ENCODE measurements at places on chromosomes 2 and 18.

GRCh38 chr2:158805255-158805654 lies 10.1 kb downstream of the DAPL1 start:
- DNase-seq: no peak

DNA sequence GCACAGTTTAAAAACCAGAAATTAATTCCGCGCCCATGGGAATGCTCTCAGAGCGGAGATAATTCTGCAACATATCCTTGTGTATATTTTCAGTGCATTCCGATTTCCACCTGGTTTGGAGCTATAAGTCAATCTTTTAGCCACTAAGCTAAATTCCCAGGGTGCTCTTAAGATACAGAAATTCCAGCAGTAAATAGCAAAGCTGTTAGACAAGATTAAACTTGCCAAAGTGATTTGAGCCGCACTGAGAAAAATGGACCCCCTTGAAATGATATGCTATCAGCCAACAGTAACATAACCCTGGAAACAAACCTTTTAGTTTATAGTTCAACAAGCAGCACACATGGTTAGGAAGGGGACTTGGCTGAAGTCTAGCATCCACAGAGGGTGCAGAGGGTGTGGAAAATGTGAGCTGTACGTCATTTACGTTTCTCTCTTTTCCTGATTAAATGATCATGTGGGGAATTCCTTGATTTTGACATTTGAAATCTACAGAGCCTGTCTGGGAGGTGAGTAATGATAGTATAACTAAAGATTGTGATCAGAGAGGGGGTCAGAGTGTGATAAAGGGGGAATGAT lies 99.8 kb upstream of the COPS8 start:
- DNase-seq: no peak

DNA sequence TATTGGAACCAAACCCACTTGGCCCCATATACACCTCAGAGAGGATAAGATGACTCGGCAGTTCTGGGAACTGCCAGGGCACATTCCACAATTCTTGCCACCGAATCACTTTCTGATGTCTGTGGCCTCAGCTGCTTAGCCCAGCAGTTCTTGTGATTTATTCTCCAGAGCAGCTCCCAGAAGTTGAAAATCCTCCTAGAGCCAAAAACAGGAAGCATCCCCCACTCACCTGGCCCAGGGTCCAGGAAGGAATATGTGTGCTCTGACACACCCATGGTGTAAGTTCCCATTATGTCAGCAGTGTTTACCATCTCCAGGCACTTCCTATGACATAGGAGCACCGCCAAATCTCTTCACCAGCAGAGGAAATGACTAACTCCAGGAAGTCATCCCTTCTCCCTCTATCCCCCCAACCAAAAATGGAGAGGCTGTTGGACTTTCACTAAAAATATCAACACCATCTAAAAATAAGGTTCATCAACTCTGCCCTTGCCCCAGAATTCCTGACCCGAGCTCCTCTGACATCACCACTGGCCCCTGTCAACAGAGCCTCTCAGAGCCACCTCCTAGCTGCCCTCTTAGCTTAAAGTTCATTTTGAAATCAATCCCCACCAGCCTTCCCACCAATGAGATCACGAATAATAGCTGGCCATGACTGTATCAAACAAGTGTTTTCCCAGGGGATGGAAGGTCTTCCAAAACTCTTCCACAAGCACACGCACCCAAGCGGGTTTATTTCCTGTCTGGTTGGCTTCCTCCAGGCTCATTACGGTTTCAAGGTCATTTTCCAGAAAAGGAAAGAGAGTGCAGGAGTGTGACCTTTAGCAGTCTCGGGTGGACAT lies 223.1 kb upstream of the PARD3B start:
- DNase-seq: no peak

- DNase-seq: no peak
Observed at GRCh38 chr2:241197947-241198346, 9.5 kb downstream of the ANO7 start.

DNA sequence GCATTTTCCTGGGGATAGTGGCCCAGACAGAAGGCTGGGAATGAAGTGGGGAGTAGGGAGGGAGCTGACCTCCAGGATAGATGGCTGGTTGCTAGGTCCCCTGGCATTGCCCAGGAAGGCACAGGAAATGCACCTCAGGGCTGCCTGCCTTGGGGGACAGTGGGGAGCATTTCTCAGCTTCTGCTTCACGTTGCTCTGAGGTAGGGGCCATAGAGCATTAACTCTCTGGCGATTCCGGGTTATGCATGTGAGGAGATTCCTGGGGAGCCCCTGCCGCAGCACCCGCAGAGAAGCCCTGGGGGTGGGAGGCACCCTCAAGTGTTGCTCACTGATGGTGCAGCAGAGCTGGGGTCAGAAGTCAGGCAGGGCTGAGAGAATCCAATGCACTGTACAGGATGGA lies 256.5 kb downstream of the CYP26B1 start:
- DNase-seq: no peak

GRCh38 chr2:1147873-1148612 lies 197.4 kb downstream of the SNTG2 start:
- no peak for DNase-seq

DNA sequence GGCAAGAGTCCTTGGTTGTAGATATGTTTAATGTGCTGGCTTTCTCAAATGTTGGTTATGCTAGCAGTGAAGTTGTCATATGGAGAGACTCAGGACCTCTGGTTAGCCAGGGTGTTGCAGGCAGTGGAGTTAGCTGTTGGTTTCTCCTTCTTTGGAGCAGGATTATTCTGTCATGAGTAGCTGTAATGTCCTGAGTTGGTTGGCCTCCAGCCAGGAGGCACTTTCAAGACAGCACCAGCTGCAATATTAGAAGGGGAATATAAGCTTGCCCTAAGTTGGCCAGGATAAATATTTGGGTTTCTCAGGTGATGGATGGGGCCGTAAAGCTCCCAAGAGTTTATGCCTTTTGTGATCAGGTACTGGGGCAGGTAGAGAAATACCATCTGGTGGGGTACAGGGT lies 65.5 kb downstream of the MSTN start:
- DNase-seq: no peak

DNA sequence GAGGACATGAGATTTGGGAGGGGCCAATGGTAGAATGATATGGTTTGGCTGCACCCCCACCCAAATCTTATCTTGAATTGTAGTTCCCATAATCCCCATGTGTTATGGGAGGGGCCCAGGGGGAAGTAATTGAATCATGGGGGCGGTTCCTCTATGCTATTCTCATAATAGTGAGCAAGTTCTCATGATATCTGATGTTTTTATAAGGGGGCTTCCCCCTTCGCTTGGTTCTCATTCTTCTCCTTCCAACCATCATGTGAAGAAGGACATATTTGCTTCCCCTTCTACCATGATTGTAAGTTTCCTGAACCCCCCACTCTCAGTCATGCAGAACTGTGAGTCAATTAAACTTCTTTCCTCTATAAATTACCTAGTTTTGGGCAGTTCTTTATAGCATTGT lies 37.0 kb upstream of the ERMN start:
- DNase-seq: no peak

DNA sequence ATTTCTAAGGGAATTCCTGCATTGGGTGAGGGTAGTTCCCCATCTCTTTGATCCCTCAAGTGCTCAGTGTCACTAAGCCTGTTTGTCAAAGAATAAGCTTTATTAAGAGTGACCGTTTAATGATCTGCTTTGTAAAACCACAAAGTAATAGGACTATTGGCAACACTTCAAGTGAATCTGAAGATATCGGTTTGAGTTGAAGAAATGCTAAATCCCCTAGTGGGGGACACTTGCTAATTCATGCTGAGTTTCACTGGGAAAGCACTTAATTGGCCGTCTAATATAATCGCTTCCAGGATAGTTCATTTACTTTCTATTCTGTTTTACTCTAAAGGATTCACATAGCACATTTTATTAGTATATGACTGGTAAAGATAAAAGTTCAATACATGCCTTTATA lies 54.4 kb downstream of the DTNA start:
- no peak for DNase-seq

DNA sequence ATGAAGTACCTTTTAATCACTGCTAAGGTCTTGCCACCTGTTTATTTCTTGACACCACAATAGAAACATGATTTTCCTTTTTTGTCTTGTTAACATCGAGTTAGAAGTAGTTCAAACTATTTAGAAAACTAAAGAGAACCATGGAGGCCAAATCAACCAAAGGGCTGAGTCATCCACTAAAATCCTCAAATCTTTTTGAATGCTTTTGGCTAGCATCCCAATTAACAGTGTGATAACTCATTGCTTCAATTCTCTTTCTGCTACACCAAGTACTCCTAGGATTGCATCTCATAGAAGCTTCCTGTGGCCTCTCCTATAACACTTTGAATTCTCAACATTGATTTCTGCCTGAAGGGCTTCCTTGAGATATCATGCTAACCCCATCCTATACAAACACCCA lies 159.9 kb upstream of the MMADHC start:
- no peak for DNase-seq

DNA sequence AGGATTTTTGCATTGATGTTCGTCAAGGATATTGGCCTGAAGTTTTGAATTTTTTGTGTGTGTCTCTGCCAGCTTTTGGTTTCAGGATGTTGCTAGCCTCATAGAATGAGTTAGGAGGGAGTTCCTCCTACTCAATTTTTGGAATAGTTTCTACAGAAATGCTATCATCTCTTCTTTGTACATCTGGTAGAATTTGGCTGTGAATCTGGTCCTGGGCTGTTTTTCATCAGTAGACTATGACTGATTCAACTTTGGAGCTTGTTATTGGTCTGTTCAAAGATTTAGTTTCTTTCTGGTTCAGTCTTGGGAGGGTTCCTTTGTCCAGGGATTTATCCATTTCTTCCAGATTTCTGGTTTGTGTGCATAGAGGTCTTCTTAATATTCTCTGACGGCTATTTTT lies 166.7 kb downstream of the ST6GAL2 start:
- DNase-seq: no peak

GRCh38 chr2:205643391-205643885 lies 38.9 kb upstream of the NRP2 start:
- no peak for DNase-seq

GRCh38 chr2:170409164-170409535 lies 231.2 kb downstream of the MYO3B start:
- peak; percentile 76 for DNase-seq

DNA sequence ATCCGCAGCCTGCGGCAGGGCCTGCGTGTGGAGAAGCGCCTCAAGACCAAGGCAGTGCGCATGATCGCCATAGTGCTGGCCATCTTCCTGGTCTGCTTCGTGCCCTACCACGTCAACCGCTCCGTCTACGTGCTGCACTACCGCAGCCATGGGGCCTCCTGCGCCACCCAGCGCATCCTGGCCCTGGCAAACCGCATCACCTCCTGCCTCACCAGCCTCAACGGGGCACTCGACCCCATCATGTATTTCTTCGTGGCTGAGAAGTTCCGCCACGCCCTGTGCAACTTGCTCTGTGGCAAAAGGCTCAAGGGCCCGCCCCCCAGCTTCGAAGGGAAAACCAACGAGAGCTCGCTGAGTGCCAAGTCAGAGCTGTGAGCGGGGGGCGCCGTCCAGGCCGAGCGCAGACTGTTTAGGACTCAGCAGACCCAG lies 5.4 kb downstream of the GPR17 start:
- no peak for DNase-seq

Data from Jurkat, Clone E6-1 (cell line).